ENCODE measurements at places on chromosomes 16 and 17.

GRCh38 chr17:29640413-29640812 lies 17.7 kb upstream of the CORO6 start:
- peak; percentile 69 for DNase-seq

DNA sequence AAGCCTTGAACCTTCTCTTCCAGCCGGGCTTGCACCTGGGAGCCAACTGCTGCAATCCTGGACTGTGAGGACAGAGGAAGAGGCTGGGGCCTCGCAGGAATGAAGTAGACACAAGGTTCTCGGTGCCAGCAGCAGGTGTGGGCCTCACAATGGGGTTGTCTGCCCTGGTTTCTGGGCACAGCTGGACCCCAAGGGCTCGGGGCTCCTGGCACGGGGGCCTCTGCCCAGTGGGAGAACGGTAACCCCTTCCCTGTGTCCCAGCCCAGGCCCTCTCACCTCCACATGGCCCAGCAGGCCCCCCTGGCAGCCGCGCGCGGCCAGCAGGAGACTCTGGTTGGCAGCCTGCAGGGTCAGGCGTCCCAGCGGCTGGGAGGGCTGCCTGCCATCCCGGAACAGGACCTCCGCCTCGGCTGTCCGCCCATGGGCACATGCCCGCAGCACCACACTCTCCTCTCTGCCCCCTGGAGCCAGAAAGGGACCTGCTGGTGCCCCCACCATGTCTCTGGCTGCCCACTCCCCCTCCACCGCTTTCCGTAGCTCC lies 46.9 kb downstream of the RMI2 start:
- DNase-seq, result no peak

- no peak for DNase-seq
These were observed 17.2 kb downstream of the SKAP1 start for GRCh38 chr17:48412841-48413240.

- DNase-seq, result no peak
These were observed 13.7 kb upstream of the CD300E start for GRCh38 chr17:74637265-74637664.

DNA sequence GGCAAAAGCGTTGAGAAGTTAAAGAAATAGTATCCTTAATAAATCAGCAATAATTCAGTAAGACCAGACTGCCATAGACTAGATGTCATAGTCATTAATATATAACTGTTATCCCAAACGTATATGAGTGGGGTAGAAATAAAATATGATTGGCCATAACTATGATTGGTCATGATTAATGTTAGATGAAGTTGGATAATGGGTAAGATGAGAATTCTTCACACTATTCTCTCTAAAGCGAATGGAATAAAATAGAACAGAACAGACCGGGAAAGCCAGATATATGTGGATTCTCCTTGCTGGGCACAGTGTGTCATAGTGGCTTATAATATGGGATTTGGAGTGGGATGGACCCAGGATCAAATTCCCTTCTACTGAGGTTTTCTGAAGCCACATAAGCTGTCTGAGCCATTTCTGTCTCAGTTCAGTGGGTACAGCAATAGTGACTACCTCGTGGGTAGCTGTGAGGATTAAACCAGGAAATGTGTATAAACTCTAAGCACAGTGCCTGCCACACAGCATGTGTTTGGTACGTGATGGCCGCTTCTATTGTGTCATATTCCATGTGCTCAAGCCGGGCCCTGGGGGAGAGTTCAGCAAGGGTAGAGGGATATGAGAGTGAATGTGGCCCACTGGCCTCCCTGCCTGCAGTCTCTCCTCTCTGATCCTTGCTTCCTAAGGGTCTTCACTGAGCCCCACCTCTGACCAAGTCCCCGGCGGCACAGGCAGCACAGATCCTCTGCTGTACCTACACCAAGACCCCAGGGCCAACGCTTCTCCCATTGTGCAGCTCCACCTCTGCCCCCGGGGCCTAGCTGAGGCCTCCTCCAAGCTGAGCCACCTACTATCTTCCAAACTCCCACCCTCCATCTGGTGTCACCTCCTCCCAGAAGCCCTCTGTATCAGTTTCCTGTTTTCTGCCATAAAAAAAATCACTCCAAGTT lies 3.7 kb downstream of the CETP start:
- DNase-seq, result no peak

DNA sequence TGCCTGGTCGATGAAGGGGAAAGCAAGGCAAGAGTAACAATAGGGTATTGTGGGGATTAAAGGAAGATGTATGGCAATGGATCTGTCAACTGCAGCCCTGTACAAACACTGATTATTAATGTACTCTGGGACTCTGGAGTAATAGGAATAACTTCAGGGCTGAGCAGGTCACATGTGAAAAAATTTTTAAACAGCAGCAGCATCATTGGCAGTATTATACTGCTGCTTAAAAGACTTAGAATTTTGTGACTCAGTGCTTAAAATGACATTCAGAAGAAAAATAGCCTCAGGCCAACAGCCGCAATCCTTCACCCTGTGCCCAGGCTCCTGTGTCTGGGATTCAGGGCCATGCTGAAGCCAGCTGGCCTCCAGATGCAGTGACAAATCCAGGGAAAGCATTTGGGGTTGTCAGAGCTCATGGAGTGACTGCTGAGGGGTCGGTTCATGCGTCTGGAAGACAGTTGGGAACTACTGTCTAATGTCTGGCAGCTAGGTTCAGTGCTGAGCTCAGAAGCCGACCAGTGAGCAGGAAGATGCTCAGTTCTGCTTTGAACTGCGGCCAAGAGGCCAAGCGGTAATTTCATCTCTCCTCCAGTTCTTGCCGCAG lies 22.2 kb downstream of the TEX2 start:
- DNase-seq, result peak; percentile 77

GRCh38 chr17:76370261-76370993 lies 14.0 kb upstream of the SPHK1 start:
- peak; percentile 95 for DNase-seq

DNA sequence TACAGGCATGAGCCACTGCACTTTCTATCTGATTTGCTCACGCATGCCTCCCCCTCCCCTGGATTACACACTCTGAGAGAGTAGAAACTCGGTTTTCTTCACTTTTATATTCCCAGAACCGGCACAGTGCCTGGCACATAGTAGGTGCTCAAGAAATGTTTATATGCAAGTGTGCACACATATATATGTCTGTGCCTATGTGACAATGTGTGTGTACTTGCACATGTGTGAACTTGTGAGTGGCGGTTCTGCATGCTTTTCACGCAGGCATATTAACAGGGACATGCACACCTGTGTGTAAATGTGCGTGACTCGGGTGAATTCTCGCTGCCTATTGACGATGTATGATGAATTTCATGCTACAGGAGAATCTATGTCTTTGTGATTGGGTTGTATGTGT lies 22.1 kb upstream of the IL21R start:
- no peak for DNase-seq

DNA sequence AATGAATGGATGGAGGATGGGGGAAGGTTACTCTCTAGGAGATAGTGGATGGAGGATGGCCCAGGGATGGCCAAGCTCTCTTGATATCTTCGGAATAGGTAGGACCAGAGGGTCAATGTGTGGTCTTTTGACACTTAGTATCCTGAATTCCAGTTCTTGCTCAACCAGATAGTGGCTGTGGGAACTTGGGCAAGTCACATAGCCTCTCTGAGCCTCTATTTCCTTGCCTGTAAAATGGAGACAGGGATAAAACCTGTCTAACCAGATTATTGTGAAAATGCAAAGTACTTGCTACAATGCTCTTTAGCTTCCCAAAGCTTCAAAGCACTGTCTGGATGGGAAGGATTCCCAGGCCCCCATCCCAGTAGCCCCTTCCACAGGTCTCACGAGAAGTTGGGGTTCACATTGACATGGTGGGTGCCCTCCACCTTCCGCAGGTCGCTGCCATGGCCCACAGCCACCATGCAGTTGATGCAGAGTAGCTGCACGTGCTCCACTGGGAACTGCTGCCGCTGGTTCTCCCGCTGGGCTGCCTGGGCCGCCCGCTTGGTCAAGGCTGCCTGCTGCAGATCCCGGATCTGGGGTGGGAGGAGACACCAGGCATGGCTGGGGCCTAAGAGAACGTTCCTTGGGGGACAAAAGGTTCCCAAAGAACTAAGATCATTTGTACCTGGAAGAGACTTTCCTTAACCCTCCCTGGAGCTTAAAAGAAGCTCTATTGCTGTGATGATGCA lies 5.1 kb upstream of the ZNF385C start:
- no peak for DNase-seq

GRCh38 chr17:48416971-48417370 lies 13.0 kb downstream of the SKAP1 start:
- no peak for DNase-seq

GRCh38 chr17:64126918-64127317 lies 3.0 kb downstream of the ERN1 start:
- no peak for DNase-seq

GRCh38 chr16:48432136-48432535 lies 46.9 kb upstream of the SIAH1 start:
- DNase-seq, result no peak

- DNase-seq, result no peak
These were observed 12.3 kb downstream of the PSMD12 start for GRCh38 chr17:67353929-67354574.

GRCh38 chr17:81865733-81866439 lies 5.3 kb downstream of the ARHGDIA start:
- DNase-seq, result no peak

- DNase-seq, result no peak
These were observed 4.1 kb upstream of the SLC38A10 start for GRCh38 chr17:81298991-81299738.

DNA sequence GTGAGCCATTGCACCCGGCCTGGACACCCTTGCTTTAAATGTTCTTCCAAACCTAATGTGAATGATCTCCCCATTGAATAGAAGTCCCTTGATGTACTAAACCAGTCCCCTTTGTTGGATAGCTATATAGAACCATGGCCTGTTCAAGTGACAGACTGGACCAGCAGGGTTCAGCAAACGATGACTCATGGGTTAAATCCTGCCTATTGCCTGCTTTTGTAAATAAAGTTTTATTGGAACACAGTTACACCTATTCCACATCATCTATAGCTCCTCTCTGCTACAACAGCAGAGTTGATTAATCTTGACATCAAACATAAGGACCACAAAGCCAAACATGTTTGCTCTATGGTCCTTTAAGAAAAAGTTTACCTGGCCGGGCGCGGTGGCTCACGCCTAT lies 56.1 kb downstream of the CRISPLD2 start:
- no peak for DNase-seq
